Omental fat pad (tissue), 4 donors: ENCODE measurements at places on chromosomes 6 and 20.

- no peak for DNase-seq
Observed at GRCh38 chr6:160139420-160139851, 17.8 kb downstream of the SLC22A1 start.

DNA sequence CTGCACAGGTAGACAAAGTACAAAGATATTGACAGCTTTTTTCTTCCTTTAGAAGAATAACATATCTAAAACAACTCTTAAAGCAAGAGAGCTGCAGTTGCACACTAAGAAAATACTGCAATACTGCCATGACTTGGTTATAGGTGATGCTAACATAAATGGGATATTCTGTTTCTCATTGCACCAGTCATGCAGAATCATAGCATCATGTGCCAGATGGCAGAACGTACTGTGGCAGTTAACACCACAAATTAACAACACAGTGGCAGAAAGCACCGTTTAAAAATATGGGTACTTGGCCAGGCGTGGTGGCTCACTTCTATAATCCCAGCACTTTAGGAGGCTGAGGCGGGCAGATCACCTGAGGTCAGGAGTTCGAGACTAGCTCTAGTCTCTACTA, 7.4 kb downstream of the ASXL1 start:
- no peak for DNase-seq

DNA sequence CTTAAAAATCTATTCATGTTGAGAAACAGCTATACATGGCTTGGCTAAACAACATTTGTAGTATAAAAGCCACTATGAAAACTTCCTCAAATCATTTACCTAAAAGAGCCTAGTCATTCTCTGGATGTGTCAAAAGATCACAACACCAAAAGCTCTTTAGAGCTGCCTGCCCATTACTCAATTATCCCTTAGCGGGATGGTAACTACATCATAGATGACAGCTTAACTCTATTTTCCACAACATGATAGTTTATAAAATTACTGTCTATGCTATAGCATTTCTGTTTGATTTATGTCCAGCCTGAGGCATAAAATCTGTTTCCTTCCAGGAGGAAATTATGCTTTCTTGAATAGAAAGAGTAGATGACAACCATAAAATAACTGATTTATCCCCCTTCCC, 777.6 kb upstream of the HS3ST5 start:
- no peak for DNase-seq

GRCh38 chr6:145247692-145248419, 487.5 kb downstream of the EPM2A start:
- DNase-seq: no peak

GRCh38 chr20:50428097-50428828, 81.9 kb upstream of the PTPN1 start:
- no peak for DNase-seq

DNA sequence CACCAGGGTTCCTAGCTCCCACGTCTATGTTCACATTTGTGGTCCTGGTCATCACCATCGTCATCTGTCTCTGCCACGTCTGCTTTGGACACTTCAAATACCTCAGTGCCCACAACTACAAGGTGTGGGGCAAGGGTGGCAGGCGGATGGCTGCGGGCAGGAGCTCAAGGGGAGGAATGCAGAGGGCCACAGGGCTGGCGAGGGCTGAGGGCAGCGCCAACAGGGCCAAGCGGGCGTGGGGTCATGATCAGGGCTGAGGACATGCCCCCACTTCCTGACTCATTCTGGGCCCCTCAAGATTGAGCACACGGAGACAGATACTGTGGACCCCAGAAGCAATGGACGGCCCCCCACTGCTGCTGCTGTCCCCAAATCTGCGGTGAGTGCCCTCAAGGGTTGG, 4.6 kb upstream of the CAPN11 start:
- DNase-seq: no peak

GRCh38 chr6:31627690-31628287, 7.3 kb downstream of the PRRC2A start:
- DNase-seq: no peak

DNA sequence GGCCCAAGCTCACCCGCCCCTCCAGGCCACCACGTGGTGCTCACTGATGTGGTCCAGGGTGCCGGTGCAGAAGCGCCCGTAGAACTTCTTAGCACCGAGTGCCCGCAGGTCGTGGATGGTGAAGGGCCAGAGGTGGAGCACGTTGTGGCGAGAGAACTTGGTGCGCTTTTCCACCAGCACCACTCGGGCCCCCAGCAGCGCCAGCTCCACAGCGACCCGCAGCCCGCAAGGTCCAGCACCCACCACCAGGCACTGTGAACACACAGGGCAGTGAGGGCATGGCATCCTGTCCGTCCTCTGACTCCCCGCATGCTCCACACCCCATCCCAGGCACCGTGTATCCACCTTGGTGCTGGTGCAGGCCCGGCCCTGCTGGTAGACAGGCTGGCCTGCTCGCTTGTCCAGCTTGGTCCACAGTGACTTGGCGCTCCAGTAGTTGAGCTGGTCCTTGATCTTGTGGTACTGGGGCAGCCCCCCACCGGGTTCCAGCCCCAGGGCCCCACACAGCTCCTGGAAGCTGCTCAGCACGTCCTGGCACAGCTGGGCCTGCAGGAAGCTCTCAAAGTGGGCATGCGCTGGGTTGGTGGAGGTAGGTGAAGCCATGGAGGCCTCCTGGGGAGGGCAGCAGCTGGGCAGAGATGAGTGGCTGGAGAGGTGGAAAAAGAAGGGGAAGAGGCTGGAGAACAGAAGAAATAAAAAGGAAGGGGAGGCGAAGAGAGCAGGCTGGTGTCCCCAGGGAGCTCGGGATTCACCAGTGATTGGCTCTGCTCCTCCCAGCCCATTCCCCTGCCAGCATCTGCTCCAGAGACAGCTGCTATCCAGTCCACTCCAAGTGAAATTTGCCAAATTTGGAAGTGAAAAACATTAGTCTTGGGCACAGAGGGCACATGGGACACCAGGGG, 1.7 kb downstream of the MICAL1 start:
- no peak for DNase-seq
